ENCODE measurements at places on chromosomes 6 and 20.
A peak's percentile ranks its signal among the peaks of the same experiment; 100 is the strongest.

DNA sequence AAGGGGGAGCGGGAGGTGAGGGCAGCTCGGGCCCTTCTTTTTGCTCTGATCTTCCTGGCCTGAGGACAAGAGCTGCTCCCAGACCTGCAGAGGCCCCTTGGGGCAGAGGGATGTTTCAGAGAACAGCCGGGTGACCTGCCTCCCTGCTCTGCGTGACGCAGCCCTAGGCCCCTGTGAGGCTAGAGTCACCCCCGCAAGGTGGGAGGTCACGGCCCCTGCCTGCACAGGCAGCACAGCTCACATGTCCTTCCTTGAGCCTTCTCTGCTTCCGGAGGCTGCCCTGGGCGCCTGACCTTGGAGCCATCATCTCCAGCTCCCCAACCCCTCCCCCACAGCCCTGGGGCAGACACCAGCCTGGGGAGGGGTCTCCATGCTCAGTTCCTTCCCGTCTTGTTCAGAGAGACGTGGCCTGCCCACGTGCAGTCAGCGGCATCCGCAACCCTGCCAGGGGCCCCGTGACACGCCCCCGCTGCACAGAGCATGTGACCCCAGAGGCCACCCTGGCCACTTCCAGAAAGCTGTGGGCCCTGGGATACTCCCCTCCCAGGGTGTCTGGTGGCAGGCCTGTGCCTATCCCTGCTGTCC lies at the start of gene BIRC7:
Gene BIRC7 (plus strand): TSS at position 507 of the 585 bp plus-strand sequence. CDS start 192 bp downstream, outside the sequence.
- DNase-seq = no peak

GRCh38 chr20:19741924-19742323 lies 16.1 kb upstream of the RIN2 start:
- no peak for DNase-seq

DNA sequence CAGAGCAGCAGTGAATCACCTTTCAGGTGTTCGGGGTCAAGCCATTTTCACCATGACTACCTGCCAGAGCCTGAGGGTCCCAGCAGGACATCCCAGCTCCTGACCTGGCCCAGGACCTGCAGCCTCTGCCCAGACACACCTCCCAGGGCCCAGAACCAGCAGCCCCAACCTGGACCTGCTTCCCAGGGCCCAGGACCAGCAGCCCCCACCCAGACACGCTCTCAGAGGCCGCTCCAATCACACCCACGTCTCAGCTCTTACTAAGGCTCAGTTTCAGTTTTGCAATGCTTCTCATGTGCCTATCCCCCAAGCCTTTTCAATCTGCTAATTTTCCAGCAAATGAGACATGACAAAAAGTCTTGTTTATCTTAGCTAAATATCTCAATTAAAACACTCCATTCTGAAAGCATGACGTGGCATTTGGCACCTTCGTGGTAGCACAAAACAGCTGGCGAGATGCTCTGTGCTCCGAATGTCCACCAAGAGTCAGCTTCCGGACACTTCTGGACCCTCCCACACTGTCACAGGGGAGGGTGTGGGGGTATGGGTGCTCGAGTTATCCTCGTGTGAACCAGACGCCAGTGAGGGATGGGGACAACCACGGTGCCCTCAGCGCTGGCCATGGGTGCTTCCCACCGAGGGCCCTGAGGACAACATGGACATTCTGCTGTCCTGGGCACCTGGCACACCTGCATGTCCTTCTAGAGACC lies 253.2 kb downstream of the DLL1 start:
- no peak for DNase-seq

DNA sequence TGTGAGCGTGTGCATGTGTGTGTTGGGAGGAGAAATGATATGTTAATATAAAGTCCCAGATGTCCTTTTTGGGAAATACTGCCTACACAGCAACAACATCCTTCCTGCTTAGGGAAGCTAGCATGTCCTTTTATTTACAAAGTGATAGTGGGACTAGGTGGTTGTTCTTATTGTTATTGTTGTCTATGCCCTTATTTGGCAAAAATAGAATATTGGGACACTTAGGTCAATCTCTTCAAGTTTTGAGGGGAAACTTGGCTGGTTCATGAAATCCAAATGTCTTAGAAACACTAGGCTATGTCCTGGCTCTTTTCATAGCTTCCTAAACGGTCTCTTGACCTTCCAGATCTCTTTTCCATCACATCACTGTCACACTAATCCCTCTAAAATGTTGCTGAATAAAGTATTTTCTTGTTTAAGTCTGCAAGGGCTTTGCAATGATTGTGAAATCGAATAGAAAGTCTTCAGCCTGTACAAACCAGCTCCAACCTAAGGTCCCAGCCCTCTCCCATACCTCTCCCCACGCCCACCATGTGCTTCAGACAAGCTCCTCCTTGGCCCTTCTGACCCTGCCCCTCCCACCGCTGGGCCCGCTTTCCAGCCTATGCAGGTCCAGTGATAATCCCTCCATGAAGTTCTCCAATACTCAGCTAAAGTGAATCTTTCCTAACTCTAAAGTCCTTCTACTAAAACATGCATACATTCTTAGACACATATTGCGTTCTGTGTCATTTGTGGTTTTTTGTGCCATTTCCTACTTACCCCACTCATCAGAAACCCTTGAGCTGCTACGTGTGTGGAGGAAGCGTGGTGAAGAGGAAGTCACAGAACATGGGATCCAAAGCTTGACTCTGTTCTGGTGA lies 205.1 kb downstream of the LY86 start:
- no peak for DNase-seq

DNA sequence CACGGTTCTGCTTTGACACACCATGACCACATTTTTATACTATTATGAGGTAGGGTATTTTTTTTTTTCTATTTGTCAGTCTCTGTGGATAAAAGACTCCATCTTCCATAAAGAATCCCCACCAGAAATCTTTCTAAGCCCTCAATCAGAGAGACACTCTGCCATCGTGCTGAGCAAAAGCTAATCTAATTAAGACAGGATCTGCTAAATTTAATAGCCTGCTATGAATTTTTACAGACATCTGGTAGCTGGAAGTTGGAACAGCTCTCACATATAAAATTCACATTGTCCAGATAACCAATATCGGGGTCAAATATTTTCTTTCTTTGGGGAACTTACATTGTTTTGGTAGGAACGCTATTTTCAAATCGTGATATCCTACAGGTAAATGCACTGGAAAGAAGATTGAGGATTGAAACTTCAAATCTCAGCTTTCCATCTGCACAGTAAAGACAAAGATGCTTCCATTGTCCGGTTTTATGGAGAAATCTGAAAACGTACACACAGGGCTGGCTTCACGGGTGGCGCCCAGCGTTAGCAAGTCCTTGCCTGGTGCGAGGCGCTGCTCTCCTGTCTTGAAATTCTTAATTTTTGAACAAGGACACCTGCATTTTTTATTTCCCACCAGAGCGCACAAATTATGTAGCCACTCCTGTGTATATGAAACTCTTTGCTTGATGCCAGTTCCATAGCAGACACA lies 573.8 kb upstream of the NOX3 start:
- no peak for DNase-seq

- peak; percentile 95 for DNase-seq
Observed at GRCh38 chr6:150930841-150931240, 65.3 kb downstream of the MTHFD1L start.

DNA sequence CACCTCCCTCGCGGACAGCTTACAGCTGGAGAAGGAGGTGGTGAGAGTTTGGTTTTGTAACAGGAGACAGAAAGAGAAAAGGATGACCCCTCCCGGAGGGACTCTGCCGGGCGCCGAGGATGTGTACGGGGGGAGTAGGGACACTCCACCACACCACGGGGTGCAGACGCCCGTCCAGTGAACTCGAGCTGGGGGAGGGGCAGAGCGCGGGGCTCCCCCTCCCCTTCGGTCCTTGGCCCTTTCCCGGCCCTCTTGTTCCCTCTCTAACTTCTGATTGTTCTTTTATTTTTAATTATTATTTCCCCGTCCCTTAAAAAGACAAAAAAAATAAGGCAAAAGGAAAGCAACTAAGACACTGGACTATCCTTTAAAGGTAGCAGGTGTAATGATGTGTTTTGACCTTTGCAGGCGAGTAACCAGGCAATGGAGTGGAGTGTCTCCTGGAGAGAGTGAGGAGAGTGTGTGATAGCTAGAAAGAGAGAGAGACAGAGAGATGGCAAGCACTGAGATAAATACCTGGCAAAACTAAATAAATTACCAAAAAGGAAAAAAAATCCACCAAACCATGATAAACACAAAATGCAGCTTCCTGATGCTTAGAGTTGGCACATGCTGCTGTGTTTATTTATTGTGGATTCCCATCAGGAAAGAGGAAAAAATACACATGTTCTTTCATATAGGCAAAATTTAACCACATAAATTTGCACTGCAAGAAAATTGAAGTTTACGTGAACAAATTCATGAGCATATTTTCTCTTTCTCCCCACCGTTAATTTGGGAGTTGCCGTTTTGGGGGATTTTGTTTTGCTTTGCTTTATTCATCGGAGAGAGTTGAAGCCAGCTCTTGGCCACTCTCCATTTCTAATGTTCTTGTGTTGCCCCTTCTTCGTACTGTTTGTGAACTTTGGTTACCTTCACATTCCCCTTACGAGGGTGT lies 1.9 kb downstream of the POU3F2 start:
- DNase-seq = no peak

- DNase-seq = no peak
Observed at GRCh38 chr6:54860132-54860531, 13.6 kb downstream of the FAM83B start.

DNA sequence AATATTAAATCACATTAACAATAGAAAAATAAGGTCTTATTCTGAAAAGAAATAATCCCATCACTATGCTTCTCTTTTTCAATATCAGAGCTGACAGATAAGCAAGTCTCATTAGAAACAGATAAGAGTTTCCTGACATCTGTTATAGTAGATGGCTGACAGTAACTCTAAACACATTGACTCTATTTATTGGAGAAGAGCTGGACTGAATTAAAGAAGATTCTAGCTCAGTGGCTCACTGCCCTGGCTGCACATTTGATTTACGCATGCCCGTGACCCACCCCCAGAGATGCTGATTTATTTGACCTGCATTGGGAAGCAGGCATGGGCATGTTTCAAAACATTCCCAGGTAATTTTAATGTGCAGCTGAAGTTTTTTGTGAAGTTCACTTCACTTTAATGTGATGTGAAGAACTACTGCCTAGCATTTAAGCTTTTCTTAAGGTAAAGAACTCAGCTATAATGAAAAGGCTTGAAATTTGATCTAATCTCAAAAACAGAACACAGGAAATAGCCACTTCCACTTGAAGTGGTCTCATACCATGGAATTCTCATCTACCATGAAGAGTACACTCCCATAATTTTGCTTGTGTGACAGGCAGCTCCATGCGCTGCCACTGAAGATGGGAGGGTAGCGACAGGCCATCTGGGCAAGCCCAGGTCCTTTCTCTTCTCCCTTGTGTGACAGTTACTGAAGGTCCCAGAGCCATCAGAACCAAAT lies 162.3 kb downstream of the TPBG start:
- no peak for DNase-seq

- no peak for DNase-seq
Observed at GRCh38 chr6:10595731-10596664, 74.8 kb downstream of the GCNT2 start.

GRCh38 chr20:10696650-10697049 lies 22.9 kb upstream of the JAG1 start:
- no peak for DNase-seq

GRCh38 chr20:4181956-4182945 lies 166.9 kb upstream of the RNF24 start:
- no peak for DNase-seq

DNA sequence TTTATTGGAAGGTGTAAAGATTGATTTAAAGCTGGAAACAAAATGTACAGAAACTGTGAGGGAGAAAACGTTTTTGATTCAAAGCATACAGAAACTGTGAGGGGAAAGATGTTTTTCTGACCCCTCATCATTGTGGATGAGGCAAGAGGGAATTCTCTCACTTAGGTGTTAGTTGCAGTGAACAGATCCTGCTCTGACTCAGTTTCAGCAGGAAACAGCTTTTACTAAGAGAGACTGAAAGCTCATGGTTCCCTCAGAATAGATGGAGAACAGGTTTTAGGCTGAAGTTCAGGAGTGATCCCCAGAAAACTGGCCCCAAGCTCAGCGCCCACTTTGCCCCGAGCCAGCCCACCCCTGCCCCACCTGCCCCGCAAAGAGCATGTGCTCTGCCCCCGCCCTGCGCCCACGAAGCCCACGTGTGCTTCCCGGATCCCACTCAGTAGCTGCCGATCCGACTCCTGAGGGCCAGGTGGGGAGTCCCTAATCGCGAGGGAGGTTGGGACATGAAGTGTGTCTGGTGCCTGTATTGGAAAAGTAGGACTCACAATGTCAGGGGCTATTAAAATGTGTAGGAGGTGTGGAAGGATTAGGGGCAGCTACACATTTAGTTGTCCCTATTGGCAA lies 41.2 kb downstream of the DUSP22 start:
- DNase-seq = no peak

- DNase-seq = no peak
Observed at GRCh38 chr6:143034689-143035334, 25.9 kb upstream of the AIG1 start.

DNA sequence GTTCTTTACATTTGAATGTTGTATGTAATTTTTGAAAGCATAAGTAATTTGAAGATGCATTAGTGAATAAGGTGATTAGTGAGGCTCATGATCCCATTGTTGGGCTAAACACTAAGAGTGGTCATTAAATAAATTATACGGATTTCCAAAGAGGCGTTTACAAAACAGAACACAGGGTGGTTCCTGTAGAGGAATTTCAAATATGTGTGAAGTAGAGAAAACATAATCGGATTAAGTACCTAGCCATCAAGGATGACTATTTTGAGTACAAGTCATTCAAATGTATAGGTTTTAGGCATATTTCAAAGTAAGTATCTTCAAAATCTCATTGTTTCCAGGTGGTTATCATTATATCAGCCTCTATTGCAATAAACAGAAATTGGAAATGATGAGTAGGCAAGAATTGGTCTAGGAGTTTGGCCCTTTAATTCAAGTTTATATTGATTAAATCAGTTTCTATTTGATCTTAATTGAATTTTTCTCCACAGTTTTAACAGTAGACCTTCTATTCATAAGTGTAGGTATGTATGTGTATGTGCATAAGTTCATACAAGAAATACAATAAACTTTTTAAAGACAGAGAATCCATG lies 94.8 kb downstream of the MYLK4 start:
- DNase-seq = no peak

DNA sequence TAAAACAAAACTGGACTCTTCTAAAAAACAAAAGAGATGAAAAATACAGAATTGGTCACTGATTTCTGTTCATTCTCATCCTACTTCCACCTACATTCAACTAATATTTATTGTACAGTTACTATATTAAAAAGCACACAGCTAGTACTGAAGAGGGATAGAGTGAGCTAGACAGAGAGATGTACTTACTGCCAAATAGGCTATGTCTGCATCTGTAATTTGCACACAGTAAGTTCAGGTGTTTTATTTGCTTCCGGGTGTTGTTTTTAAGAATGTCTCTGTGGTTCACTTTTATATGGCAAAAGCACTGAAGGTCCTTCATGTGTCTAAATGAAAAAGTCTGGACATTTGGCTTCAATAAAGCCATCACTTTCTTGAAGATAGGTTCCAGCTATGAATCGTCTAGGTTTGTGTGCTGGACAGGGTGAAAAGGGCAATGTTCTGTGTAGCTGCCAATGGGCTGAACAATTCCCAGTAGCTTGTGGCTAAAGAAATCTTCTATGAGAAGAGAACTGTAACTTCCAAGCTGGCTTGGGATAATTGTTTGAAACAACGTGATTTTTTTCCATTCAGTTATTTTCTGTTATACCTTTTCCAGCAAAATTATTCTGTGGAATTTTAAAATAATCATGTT lies 47.3 kb downstream of the EPB41L2 start:
- DNase-seq = no peak

GRCh38 chr6:163814494-163815364 lies 400.2 kb downstream of the QKI start:
- peak; percentile 78 for DNase-seq

GRCh38 chr6:20879526-20879925 lies 345.3 kb downstream of the CDKAL1 start:
- DNase-seq = no peak
